ENCODE measurements at places on chromosomes 2 and 18. TPM values are rescaled to one million over a fixed set of nuclear protein-coding genes. Genes with fewer than 3 reads are reported as not detected.

TNFAIP6 gene
- not detected for total RNA-seq

DSG3 gene
- total RNA-seq: 765 TPM

NAT8 gene
- not detected for total RNA-seq

TUBA4B gene
- total RNA-seq: not detected

PSMA8 gene
- total RNA-seq: not detected

MTERF4 gene
- total RNA-seq: 37.0 TPM

SALL3 gene
- not detected for total RNA-seq

MARCHF4 gene
- under 0.01 TPM for total RNA-seq

CHRNG gene
- total RNA-seq: not detected

ACMSD gene
- not detected for total RNA-seq

ATIC gene
- total RNA-seq: 80.3 TPM

FOXI3 gene
- total RNA-seq: not detected

UPP2 gene
- not detected for total RNA-seq

DPP10 gene
- not detected for total RNA-seq
